ENCODE measurements at places on chromosomes 2 and 18. TPM values are rescaled to one million over a fixed set of nuclear protein-coding genes. Genes with fewer than 3 reads are reported as not detected.

DNMT3A gene
- 17.7 TPM for total RNA-seq

DNA sequence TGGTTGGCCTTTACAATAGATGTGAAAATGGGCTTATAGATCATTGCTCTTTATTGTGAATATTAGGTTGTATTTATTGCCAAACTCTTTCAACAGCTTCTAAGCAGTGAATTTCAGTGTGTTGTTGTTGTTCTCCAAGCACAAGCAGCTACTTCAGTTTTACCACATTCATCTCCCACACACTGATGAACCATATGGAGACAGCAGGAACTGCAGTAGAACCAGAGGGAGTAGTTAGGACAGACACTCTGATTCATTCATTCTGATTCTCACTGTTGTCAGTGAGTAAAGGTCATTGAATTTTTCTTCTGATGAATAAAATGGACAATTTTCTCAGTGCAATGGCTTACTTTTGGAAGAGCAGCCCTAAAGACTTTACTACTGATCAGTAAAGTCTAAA, 40.2 kb downstream of the CCDC74A start:
- DNase-seq = no peak

- no peak for DNase-seq
Measured at GRCh38 chr2:38829971-38830370, 45.8 kb downstream of the DHX57 start.

- DNase-seq = no peak
Measured at GRCh38 chr18:57043241-57043640, 103.6 kb upstream of the BOD1L2 start.

DNA sequence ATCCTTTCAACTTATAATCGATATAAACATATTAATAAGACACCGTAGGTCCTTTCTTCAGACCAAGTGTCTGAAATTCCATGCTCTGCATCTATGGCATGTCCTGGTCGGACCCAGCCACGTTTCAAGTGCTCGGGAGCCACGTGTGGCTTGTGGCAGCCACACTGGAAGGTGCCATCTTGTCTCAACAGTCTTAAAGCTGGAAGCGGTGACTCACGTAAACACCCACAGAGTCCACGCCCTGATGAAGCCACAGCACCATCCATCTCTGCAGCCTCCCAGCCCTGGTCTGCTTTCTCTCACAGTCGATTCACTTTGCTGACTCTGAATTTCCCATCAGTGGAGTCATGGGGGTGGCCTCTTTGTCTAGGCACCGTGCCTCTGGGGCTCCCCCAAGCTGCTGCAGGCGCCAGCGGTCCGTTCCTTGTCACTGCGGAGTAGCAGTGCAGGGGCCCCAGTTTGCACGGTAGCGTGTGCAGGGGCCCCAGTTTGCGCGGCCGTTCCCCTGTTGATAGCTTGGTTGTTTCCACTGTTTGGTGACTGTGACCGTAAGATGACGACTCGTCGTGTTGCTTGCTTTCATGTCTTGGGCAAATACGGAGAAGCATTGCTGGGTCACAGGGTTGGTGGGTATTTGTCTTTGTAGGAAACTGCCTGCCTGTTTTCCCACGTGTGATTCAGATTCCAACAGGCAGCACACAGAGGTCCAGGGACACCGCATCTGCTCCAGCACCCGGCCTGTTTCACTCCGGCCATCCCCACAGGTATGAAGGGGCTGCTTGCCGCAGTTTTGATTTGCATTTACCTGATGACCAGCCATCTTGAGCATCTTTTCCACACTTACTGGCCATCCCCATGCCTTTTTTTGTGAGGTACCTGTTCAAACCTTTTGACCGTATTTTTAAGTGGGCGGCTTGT, 240.3 kb downstream of the HDAC4 start:
- DNase-seq = no peak

- DNase-seq = peak; percentile 51
Measured at GRCh38 chr2:175180701-175181103, 808 bp downstream of the ATP5MC3 start.

GRCh38 chr2:106853631-106854030, 32.3 kb downstream of the ST6GAL2 start:
- DNase-seq = no peak

- DNase-seq = no peak
Measured at GRCh38 chr18:65487569-65487968, 263.2 kb upstream of the CDH7 start.

CDH2 gene
- 90.6 TPM for total RNA-seq

HOXD8 gene
- 9.9 TPM for total RNA-seq

DNA sequence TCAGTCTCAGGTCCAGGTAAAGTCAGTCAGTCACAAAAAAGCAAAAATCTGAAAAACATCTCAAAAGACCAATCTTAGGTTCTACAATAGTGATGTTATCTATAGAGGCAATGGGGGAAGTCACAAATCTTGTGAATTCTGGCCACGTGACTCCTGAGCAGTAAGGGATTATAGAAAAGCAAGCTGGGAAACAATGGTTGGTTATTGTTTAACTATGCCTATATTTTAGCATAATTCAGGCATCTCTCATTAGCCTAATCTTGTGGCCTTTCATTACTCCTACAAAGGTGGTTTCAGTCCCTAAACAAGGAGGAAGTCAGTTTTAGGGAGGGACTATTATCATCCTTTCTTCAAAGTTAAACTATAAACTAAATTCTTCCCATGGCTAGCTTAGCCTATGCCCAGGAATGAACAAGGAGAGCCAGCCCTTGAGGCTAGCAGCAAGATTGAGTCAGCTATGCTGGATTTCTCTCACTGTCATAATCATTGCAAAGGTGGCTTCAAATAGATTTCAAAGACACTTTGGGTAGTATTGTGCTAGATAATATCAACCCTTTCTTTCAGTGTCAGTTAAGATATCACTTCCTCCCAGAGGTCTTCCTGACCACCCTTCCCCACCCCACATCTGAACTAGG, 56.4 kb upstream of the ITGA6 start:
- no peak for DNase-seq

GRCh38 chr2:57093020-57093419, 909.2 kb downstream of the CCDC85A start:
- DNase-seq = no peak

DNA sequence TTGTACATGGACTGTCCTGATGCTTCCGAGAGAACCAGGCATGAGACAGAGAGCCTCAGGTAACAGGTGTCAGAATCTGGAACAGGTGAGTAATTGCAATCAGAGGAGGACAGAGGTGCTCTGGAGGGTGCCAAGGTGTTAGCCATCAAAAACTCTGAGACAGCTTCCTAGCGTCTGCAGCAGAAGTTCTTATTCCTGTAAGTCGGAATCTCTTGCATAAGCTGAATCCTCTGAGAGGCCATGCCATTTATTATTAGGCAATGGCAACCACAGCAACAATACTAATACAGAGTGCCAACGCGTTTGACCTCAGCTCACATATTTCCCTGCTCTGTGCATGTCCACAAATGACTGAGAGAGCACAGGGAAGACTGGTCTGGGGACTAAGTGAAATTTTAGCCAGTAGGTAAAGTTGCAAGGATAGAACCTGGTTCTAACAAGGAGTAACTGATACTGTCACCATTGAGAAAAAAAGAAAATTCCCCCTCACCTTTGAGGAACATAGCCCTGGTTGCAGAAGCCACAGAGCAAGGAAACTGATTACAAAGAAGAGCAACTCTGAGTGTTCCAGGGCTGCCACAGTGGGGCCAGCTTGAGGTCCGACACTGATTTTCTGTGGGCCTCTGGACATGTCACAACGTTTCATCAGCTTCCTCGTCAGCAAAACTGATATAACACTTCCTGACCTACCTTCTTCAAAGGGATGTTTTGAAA, 55.1 kb upstream of the ACSL3 start:
- no peak for DNase-seq
